ENCODE measurements at places on chromosomes 4 and X.

GRCh38 chr4:154610582-154610981, 1.9 kb downstream of the FGG start:
- DNase-seq = no peak

DNA sequence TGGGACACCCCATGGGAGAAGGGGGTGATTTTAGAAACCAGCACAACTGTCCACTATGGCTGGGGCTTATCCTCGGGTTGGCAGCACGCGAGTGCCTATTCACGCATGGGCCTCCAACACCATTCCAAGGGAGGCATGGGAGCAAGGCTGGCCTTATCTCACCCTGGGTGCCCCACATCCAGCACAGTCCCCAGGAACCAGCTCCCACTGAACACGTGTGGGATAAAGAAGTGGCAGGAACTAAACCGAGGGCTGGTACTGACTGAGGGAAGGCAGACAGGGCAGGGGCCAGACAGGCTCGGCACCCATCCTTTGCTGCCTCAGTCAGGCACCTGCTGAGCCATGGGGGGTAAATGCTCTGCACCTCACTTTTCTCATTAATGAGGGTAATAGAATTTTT, 43.7 kb upstream of the GPR78 start:
- no peak for DNase-seq

DNA sequence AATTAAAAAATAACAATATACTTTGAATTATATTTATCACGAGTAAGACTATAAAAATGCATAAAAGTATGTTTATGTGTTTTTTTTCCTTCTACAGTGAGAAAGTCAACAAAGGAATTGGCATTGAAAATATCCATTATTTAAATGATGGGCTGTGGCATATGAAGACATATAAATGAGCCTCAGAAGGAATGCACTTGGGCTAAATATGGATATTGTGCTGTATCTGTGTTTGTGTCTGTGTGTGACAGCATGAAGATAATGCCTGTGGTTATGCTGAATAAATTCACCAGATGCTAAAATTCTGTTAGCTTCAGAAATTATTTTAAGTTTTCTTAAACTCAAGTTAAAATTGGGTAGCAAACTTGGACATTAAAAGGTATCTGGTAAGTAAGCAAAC, 8.2 kb downstream of the MCTS1 start:
- DNase-seq = no peak

DNA sequence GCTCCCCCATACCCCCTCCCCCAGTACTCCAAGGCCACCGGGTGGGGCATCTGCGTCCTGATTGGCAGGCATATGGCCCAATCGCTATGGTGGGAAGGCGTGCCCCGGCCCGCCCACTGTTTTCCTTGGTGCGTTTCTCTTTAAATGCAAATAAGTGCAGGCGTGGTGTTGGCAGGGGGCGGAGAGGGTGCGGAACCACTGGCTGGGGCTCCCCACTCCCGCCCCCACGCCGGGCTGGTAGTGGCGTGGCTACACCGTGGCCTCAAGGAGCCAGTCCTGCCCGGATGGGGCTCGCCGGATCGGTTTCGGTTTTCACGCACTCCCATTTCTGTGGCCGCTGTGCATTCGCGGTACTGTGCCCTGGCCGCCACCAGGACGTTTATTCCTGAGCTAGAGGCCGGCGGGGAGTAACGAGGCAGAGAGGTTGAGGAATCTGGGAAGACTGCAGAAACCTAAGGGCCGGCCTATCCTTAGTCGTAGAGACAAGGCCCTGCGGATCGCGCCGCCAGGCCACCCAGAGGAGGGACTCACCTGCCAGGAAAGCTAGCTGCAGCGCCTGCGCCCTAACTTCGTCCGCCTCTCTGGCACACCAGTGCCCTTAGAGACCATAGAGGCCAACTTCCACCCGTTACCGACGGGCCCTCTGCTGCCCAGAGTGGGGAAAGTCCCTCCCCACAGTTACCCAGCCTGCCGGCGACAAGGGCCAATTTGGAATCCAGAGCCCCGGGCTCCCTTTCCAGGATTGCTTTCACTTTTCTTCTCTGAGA, 410 bp upstream of the AMER1 start:
- peak; percentile 81 for DNase-seq

- DNase-seq = no peak
These were observed 13.5 kb downstream of the MSANTD1 start for GRCh38 chr4:3262208-3263052.

DNA sequence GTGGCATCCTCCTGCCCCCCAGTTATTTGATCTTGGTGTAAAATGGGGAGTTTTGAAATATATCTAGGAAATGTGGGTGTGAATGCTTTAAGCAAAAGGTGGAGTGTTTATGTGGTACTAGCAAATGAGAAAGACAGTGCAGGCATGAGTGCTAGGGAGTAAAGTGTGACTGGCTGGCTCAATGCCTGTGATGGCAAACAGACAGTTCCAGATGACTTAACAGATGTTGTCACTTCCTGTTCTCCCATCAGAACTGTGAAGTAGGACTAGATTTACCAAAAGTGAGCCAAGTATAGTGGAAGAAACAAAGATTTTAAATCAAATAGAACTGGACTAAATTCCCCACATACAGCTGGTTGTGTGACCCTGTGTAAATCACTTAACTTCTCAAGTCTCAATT, 8.4 kb upstream of the AMOT start:
- no peak for DNase-seq

GRCh38 chr4:26384380-26385057, 63.7 kb downstream of the RBPJ start:
- no peak for DNase-seq

DNA sequence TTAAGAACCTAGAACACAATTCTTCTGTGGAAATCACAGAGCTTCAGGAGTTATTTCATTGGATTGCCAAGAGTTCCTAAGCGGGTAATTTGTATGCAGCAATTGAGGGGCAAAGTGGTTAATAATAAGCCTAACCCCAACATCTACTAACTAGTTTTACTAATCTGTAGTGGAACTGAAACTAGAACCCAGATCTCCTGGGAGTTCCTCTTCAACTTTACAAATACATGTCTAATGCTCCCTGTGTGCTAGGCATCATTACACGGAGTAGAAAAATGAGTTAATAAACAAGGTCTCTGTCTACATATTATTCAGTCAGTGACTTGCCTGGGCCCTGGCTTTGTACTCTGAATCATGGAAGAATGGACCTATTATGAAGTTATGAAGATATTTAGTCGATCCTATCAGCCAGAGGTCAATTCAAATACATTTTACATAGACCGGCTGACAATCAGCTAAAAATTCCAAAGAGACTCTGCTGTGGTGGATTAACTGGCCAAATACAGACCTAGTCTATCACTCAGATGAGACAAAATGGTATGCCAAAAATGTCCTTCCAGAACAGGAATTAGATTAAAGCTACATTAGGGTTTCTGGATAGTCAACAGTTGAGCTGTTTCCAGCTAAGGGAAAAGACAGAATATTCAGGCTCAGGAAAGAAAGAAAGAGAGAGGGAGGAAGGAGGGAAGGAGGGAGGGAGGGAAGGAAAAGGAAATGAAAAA, 326.0 kb downstream of the FBXW7 start:
- no peak for DNase-seq

- DNase-seq = peak; percentile 6
These were observed 45.0 kb upstream of the SH3RF1 start for GRCh38 chr4:169315530-169316343.

DNA sequence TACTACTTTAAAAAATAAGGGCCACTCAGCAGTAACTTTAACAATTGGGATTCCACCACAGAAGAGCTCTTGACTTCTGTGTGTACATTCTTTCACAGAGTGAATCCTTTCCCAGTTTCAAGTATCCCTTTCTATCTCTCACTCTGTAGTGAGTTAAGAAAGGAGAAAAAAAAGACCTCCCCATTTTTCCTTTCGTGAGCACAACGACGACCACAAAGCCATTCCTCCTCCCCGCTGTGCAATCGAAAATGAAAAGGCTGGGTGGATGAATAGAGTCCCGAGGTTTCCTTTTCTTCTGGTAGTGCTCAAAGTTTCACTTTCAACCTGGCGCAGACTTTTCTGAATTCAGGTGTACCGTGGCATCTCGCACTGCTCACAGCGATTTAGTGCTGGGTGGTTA, 58.0 kb downstream of the TAB3 start:
- no peak for DNase-seq

- no peak for DNase-seq
These were observed 134.4 kb downstream of the MAD2L1 start for GRCh38 chr4:119932277-119932676.

DNA sequence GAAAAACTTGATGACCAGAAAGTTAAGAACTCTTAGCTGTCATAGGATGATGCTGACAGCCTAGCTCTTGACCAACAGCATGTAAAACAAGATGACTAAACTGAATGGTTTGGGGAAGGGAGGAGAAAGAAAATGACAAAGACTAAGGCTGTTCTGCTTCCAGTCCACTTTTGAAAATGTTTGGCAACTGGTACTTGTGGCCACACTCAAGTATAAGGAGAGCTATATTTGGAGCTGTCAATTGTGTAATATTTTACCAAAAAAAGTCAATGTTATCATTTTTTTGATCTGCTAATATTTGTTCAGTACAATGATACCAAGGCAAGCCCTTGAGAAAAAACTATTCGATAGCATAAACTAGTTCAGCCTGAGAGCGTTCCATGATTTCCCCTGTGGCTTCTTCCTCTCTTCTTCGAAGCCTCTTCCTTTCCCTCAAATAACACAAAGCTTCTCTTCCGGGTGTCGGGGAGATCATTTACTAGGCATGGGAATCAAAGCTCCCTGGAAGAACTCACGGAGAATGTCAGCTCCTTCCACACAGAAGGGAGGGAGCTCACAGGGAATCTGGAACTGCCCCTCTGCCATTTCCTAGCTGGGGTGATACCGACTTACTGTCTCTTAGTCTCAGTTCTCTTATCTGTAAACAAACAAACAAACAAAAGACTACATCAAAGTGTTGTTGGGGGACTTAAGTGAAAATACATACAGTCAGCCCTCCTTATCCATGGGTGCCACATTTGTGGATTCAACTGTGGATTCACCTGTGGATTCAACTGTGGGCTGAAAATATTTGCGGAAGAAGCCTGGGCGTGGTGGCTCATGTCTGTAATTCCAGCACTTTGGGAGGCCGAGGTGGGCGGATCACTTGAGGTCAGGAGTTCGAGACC, 82.6 kb downstream of the SCD5 start:
- DNase-seq = no peak

GRCh38 chr4:155008389-155008788, 200.0 kb upstream of the NPY2R start:
- no peak for DNase-seq

DNA sequence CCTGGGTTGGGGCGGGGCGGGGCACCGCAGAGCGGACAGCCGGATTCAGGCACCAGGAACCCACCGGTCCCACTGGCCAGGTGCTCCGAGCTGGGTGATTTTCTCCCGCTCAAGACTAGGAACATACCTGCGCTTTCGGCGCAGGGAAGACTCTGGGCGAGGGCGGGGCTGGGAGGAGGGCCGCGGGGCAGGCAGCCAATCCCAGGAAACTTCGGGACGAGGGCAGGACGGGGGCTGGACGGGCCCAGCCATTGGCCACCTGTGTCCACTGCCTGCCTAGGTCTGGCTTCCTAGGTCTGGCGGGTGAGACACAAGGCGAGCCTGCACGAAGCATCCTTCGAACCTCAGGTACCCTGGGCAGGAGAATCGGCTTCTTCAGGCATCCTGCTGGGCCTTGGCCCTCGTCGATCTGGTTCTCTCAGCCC, 274 bp upstream of the ERVMER34-1 start:
- DNase-seq = no peak

GRCh38 chr4:136806844-136807243, 725.5 kb downstream of the PCDH18 start:
- no peak for DNase-seq

DNA sequence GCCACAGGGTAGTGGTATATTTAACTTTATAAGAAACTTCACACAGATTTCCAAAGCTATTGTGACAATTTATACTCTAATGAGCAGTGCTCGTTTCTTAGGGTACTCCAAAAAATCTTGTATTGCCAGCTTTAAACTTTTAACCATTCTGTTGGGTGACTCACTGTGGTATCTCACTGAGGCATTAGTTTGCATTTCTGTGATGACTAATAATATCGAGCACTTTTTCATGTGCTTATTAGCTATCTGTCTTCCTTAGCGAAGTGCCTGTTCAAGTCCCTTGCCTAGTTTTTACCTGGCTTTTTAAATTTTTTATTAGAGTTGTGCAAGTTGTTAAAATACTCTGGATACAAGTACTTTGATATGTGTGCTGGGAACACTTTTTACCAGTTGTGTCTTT, 5.5 kb downstream of the PNMA3 start:
- DNase-seq = no peak

- no peak for DNase-seq
These were observed 37.2 kb downstream of the PCDH7 start for GRCh38 chr4:30757357-30757756.

- no peak for DNase-seq
These were observed 83.7 kb downstream of the TEX13A start for GRCh38 chrX:105136786-105137185.

DNA sequence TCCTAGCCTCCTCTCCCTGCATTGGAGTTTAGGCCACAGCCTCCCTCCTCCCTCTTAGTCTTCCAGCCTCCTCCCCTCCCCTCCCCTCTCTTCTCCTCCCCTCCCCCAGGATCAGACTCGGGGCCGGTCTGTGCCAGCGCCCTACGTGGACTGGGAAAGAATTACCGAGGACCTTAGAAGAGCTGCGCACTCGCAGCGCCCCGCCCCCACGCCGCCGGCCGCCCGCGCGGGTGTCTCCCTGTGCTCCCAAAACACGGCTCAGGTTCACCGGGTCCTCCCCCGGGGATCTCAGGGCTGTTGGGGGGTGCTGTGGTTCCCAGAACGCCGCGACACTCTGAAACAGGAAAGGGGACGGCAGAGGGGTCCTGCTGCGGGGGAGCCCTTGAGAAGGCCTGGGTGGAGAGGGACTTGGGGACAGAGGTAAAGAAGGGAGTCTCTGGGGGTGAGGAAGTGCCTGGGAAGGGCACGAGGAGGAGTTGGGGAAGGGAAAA, 122.3 kb upstream of the TBL1X start:
- no peak for DNase-seq

GRCh38 chrX:120549483-120550452, 11.0 kb downstream of the CUL4B start:
- DNase-seq = no peak

DNA sequence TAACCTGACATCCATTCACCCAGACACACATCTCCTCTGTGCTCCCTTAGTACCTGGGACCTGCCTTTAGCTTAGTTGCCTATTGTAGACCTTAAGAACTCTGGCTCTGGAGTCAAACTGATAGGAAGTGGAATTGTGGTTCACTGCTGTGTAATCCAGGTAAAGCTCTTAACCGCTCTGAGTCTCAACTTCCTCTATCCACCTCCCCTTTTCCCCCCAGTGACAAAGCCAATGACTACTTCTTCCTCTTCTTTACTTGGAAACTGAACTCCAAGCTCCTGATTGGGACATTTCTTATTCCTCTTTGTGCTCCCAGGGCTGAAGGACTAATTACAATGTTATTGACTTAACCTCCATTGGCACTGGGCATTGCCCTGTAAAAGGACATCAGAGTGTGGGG, 94.1 kb downstream of the DRD5 start:
- no peak for DNase-seq

All from NCI-H1436 treated with DMSO at 0.1 percent for 48 hours (cell line).